ENCODE measurements at places on chromosomes 1 and 21.
A peak's percentile ranks its signal among the peaks of the same experiment; 100 is the strongest.

- DNase-seq = no peak
Observed at GRCh38 chr1:156410740-156411139, 41.7 kb downstream of the RHBG start.

- no peak for DNase-seq
Observed at GRCh38 chr1:168732736-168733135, 3.7 kb upstream of the DPT start.

DNA sequence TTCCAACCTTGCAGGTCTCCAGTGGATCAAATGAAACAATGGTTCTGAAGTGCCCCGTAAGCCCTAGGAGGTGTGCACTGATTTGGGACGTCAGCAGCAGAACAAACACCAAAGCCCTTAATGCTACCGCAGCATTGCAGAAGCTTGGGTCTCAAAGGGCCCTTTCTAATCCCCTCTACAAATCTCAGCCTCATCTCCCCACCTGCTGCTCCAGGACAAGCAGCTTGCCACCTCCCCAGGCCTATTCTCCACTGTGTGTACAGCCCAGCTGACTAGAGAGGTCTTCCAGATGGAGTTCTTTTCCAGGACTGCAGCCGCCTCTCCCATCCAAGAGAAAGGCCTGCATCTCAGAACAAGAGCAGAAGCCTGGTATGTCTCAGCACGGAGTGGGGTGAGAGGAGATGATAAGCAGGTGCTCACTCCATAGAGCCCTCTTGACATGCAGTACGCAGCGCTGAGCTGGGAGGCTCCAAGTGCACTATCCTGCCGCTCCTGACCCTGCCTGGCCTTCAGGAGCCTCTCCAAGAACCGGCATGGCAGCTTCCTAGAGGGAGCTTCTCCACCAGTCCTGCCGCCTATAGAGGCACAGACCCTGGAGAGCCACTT, 46.3 kb downstream of the MRPL37 start:
- no peak for DNase-seq

DNA sequence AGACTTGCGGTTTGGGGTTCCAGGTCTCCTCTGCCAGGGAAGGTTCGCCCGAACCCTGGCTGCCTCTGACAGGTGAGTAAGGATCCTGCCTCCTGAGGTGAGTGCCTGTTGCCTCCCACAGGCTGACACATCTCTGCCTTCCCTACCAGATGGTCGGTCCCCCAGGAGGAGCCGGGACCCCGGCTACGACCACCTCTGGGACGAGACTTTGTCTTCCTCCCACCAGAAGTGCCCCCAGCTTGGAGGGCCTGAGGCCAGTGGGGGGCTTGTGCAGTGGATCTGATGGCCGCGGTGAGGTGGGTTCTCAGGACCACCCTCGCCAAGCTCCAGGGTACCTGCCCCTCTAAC, 7.6 kb downstream of the PERM1 start:
- DNase-seq = no peak

DNA sequence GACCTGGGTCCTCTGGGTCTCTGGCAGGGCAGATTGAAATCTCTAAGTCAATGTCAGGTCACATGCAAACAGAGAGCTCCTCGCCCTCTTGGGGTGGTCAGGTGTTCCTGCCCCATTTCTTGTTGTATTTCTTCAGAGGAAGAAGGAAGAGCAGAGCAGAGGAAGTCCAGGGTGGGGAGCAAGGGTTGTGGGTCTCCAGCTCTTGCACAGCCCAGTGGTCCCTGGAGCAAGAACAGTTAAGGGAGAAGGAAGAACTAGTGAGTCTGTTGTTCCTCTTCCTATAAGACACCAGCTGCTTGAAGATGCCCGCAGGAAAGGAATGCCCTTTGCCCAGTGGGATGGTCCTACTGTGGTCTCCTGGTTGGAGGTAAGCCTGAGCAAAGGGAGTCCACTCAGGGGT, 26.3 kb downstream of the MYOG start:
- no peak for DNase-seq

DNA sequence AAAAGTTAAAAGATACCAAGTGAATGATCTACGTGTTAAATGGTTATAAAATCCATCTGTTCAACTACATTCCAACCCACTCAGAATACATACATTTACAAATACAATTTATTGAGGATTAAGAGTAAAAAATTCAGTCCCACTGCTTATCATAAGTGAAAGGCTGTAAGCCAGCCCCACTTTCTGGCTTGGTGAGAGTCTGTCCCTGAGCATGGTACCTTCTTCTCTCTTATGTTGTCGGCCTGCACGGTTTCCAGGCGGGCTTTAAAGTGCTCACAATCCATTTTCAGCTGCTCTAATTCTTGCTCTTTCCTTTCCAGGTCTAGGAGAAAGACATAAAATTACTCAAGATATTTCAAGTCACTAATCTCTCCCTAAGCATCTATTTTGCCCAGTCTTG, 15.2 kb downstream of the HSF2BP start:
- DNase-seq = no peak

GRCh38 chr1:107254306-107254705, 113.5 kb downstream of the NTNG1 start:
- DNase-seq = no peak

DNA sequence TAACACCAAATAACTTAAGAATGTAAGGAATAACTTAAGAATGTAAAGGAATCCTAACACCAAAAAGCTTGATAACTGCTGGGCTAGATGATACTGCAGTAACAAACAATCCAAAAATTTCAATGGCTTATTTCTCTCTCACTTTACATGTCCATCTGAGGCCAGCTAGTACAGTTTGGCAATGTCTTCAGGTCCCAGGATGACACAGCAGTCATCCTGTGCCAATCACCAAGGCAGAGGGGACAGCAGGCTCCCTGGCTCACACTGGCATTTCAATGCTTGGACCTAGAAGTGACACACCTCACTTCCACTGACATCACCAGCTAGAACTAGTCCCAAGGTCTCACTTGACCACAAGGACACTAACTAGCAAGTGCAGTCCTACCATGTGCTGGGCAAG, 15.3 kb downstream of the DNAJC11 start:
- no peak for DNase-seq

DNA sequence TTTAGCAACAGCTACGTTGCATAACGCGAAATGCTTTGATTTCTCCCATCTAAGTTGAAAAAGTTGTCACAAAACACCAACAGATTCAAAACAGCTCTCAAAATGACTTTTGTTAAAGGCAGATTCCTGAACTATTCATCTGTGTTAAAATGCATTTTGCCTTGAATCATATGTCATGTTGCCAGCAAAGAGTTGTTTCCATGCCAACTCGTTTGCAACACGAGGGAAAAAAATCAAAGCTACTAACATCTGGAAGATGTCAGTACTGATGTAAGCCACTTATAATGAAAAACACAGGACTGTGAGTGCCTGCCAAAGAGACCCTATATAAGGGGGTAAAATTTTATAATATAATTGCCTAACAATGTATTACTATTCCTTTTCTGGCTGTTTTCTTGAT, 182.7 kb upstream of the PTBP2 start:
- no peak for DNase-seq

GRCh38 chr1:155940482-155940992, 901 bp upstream of the RXFP4 start:
- no peak for DNase-seq

DNA sequence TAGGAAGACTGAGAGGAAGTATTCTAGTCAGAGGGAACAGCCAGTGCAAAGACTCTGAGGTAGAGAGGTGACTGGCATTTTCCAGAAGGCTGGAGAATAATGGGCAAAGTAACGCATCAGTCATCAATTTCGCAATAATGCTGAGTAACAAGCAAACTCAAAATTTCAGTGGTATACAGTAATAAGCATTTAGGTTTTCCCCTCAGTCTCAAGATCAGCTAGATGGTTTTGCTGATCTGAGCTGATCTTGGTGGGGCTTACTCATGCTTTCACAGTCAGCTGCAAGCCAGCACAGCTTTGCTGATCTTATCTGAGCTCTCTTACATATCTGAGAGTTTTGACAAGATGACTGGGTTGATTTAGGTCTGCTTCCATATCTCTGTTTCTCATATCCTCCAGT, 108.7 kb downstream of the TSEN15 start:
- no peak for DNase-seq

GRCh38 chr1:215792446-215792845, 225.3 kb downstream of the KCTD3 start:
- no peak for DNase-seq

DNA sequence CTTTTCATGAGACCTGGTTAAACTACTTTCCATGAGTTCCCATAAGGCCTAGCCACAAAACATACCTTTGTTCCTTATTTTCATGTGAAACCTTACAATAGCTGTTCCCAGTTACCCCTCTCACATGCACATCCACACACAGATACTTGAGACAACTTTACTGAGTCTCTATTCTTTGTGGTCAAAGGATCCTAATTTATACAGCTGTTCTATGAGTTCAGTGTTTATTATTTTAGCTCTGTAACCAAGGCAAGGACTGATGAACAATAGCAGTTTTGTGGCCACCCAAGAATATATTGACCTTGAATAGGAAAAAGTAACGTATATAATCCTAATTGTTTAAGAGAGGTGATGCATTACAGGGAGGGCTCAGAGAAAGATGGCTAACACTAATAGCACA, 160.5 kb upstream of the CACYBP start:
- no peak for DNase-seq

GRCh38 chr1:168476588-168477385, 67.0 kb downstream of the XCL2 start:
- no peak for DNase-seq

GRCh38 chr1:184036517-184036949, 995 bp downstream of the COLGALT2 start:
- peak; percentile 1 for DNase-seq

- no peak for DNase-seq
Observed at GRCh38 chr1:55578646-55579045, 363.5 kb upstream of the USP24 start.

DNA sequence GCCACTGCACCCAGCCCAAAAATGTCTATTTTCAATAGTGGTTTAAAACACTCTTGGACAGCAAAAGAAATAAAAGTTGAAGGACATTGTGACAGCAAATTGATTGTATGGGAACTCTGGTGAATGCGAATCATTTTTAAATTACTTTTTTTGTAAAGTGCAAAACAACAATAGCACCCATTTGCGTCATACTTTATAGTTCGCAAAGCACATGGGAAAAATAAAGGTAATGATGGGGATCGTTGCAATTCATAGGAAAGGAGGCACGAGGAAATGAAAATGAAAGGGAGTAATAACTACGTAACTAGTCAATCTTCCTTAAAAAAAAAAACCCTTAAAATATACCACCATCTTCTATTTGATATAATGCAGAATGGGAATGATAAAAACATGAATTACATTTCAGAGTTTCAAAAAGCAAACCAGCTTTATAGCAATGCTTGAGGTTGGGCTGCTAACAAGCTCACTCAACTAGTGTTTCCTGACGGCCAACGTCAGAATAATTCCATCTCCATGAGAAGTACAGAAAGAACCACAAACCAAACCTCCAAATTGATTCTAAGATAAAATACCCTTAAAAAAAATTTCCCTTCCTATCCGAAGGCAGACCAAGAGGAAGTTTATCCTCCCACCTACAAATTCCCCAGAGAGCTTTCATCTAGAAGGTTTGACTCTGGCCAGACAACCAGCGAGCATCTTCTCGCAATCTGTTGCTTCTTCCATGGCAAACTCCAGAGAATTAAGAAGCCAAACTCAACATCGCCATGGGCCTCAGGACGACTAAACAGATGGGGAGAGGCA, at the start of gene EDARADD:
EDARADD (plus strand) TSS at position 606 of the 801 bp plus-strand sequence; CDS start at position 765, 159 bp downstream.
- no peak for DNase-seq

DNA sequence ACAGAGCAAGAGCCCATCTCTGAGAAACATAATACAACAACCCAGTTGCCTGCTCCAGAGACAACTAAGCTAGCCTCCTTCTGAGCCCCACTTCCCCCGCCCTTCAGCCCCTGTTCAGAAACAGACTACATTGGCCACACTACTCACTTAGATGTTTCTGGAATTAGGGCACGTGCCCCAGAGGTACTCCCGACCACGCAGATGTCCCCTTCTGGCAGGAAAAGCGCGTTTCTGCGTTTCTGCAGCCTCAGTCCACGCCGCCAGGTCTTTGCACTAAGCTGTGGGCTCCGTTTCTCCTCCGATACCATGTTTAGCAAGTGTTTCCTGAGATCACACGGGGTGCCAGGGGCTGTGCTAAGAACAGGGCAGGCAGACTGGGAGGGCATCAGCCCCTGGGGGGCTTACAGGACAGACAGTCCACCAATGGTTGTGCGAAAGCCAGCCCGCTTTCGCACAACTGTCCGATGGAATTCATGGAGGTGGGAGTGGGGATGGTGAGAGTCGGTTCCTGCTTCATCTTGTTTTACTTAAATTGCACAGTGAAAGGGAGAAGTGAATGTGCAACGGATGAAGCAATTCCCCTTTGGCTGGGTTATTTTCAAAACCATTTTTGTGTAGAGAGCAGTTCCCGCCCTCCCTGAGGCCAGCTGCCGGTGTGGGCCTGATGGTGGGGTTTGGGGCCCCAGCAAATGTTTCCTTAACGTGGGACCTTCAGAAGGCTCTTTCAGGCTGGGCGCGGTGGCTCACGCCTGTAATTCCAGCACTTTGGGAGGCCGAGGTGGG, 2.7 kb downstream of the PIK3CD start:
- DNase-seq = no peak

GRCh38 chr1:59332983-59333382, 36.1 kb downstream of the FGGY start:
- DNase-seq = no peak

- no peak for DNase-seq
Observed at GRCh38 chr1:149887456-149888246, 11.7 kb upstream of the BOLA1 start.

DNA sequence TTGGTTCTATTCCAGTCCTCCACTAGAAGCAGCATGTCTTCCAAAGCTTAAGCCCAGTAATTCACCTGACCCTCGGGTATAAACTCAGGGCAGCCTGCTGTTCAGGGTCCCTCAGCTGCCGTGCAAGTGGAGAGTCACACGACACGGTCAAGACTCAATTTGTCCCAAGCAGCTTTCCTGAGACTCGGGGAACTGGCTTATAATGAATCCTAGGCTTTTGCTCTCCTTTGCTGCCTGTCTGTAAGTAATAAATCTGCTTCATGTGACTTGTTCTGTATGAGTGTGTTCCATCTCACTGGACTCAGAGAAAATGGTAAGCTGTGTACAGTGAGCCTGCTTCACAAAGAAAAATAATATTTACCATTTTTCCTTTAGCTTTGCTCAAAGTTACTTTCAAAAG, 119.8 kb downstream of the CYYR1 start:
- no peak for DNase-seq

DNA sequence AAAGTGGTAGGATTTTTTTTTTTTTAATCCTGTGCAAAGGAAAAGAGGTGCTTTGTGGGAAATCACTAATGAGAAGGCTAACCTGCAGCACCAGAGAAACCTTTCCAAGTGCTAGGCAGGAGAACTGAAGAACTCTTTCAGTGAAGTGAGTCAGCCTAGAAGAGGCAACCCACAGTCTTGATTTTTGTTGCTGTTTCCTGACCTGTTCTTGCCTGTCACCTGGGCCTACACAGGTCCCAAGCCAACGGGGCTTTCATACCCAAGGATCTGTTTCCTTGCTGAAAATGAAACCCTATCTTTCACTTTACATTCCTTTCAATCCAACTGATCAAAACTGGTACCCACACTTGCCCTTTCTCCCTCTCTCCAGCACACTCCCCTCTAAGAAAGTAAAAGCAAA, 7.1 kb upstream of the IKBKE start:
- DNase-seq = no peak

- no peak for DNase-seq
Observed at GRCh38 chr1:245585252-245585959, 430.6 kb downstream of the KIF26B start.

- no peak for DNase-seq
Observed at GRCh38 chr1:168097921-168098528, 38.7 kb downstream of the GPR161 start.
